ENCODE measurements at places on chromosomes 2 and 18. TPM values are rescaled to one million over a fixed set of nuclear protein-coding genes. Genes with fewer than 3 reads are reported as not detected.

SLC4A1AP gene
- polyA plus RNA-seq = 33.8 TPM

UGT1A4 gene
- polyA plus RNA-seq = not detected

TMEM247 gene
- not detected for polyA plus RNA-seq

SPR gene
- 5.2 TPM for polyA plus RNA-seq

C2orf78 gene
- polyA plus RNA-seq = not detected

R3HDM1 gene
- polyA plus RNA-seq = 42.2 TPM

TGFA gene
- polyA plus RNA-seq = 0.70 TPM

PRSS56 gene
- polyA plus RNA-seq = not detected

- no peak for DNase-seq
- no peaks in the 10 kb centered on the region for H3K36me3 ChIP-seq
- peaks cover 25% of the 10 kb centered on the region for H3K27me3 ChIP-seq
- H3K27ac ChIP-seq = peak overlapping the region; percentile 92
Measured at GRCh38 chr18:77130229-77131099, 2.1 kb downstream of the MBP start.

DNA sequence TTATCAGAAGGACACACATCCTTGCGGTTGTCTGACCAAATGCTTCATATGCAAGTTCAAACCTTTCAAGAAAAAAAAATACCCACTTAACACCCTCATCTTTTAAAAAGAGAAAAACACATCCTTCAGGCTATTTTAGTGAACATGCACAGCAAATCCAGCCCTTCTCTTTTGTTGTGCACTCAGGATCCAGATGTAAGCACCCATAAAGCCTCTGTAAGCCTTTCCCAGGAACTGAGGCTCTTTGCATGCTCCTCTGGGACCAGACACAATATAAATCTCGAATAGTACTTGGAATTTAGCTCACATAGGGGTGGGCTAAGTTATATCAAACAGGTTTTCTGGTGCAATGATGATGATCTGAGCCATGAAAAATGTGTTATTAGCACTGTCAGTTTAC, 308.8 kb upstream of the FAM98A start:
- no peaks in the 10 kb centered on the region for H3K4me1 ChIP-seq
- no peaks in the 10 kb centered on the region for H3K27me3 ChIP-seq
- no peak overlapping the region for H3K27ac ChIP-seq

GRCh38 chr2:70771446-70771845, 3.4 kb upstream of the ADD2 start:
- no peaks in the 10 kb centered on the region for H3K36me3 ChIP-seq
- no peak for DNase-seq
- H3K27ac ChIP-seq = no peak overlapping the region
- H3K4me3 ChIP-seq = no peak overlapping the region
- H3K27me3 ChIP-seq = peaks cover 86% of the 10 kb centered on the region

GRCh38 chr2:225668606-225669266, 269.2 kb downstream of the NYAP2 start:
- H3K27ac ChIP-seq = no peak overlapping the region
- no peak overlapping the region for H3K4me3 ChIP-seq
- no peaks in the 10 kb centered on the region for H3K36me3 ChIP-seq
- no peaks in the 10 kb centered on the region for H3K27me3 ChIP-seq
- DNase-seq = peak; percentile 74

- H3K4me3 ChIP-seq = no peak overlapping the region
- H3K27me3 ChIP-seq = no peaks in the 10 kb centered on the region
- no peak for DNase-seq
- no peaks in the 10 kb centered on the region for H3K36me3 ChIP-seq
- H3K27ac ChIP-seq = no peak overlapping the region
- peaks cover 5% of the 10 kb centered on the region for H3K4me1 ChIP-seq
Measured at GRCh38 chr18:23450022-23450421, 3.1 kb upstream of the RIOK3 start.

- H3K36me3 ChIP-seq = no peaks in the 10 kb centered on the region
- no peak overlapping the region for H3K4me3 ChIP-seq
- no peak overlapping the region for H3K27ac ChIP-seq
Measured at GRCh38 chr2:33448220-33448899, 28.1 kb upstream of the RASGRP3 start.

GRCh38 chr2:219157396-219157795, 3.2 kb downstream of the NHEJ1 start:
- no peak for DNase-seq
- H3K27ac ChIP-seq = no peak overlapping the region
- no peak overlapping the region for H3K4me3 ChIP-seq
- H3K36me3 ChIP-seq = no peaks in the 10 kb centered on the region
- peaks cover 4% of the 10 kb centered on the region for H3K4me1 ChIP-seq
- no peaks in the 10 kb centered on the region for H3K27me3 ChIP-seq

GRCh38 chr2:120161190-120161589, 62.0 kb downstream of the TMEM185B start:
- no peak overlapping the region for H3K4me3 ChIP-seq
- no peaks in the 10 kb centered on the region for H3K27me3 ChIP-seq
- DNase-seq = no peak

DNA sequence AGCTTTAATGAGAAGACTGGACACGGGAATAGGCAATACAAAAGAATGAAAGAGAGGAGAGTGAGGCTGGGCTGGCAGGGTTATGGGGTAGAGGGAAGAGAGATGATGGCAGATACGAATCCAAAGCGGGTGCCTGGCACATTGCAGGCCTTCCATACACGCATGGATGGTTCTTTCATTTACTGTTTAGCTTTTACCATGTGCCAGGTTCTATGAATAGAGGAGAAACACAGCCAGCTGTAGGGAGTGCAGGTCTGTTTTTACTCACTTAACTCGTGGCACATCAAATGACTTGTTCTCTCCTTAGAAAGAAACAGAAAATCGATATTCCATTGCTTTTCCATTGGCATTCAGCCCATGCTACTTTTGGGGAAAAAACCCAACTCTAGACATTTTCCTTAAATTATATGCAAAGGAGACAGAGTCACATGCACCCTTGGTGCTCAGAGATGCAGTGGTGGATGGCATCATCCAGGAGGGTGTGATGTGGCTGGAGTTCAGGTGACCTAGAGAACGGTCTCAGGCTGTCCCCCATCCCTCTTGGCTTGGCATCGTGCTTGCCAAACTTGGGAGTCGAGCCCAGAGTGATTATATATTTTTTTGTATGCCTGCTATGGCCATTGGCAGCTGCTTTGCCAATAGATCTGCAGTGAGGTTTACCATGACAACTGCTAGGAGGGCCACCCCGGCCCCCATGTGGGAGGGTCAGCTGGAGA, 6.2 kb downstream of the LTBP1 start:
- DNase-seq = no peak
- no peak overlapping the region for H3K4me3 ChIP-seq

GRCh38 chr18:25724997-25725396, 365.4 kb downstream of the SS18 start:
- H3K4me1 ChIP-seq = no peaks in the 10 kb centered on the region
- no peaks in the 10 kb centered on the region for H3K36me3 ChIP-seq
- DNase-seq = no peak
- no peak overlapping the region for H3K27ac ChIP-seq
- H3K4me3 ChIP-seq = no peak overlapping the region

DNA sequence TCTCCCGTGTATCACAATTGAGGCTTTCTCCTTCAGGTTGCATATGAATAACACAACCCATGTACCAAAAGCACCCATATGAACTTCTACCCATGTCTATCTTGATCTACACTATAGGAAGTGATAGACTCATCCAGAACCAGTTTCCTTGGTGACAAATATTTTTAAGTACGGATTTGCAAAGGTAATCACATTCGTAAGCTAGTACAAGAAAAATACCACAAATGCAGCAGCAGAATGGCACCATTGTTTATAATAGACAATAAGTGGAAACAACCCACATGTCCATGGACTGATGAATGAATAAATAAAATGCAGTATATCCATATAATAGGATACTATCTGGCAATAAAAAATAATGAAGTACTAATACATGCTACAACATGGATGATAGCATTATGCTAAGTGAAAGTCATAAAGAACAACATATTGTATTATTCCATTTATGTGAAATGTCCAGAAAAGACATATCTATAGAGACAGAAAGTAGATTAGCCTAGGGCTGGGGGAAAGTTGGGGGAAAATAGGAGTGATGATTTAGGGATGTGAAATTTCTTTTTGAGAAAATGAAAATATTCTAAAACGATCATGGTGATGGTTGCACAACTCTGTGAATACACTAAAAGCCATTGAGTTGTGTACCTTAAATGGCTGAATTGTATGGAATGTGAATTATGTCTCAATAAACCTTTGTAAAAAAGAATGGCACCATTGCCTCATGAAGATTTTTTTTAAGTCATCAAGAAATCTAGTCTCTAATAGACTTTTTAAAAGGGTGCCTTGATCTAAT, 3.4 kb upstream of the CCDC88A start:
- no peak for DNase-seq
- no peaks in the 10 kb centered on the region for H3K27me3 ChIP-seq
- no peaks in the 10 kb centered on the region for H3K36me3 ChIP-seq
- no peak overlapping the region for H3K4me3 ChIP-seq
- H3K27ac ChIP-seq = no peak overlapping the region

- peak overlapping the region; percentile 82 for H3K27ac ChIP-seq
- no peaks in the 10 kb centered on the region for H3K36me3 ChIP-seq
- H3K27me3 ChIP-seq = no peaks in the 10 kb centered on the region
- H3K4me1 ChIP-seq = peaks cover 10% of the 10 kb centered on the region
- H3K4me3 ChIP-seq = peak overlapping the region; percentile 37
- peak; percentile 86 for DNase-seq
Measured at GRCh38 chr2:27735263-27735904, 36.1 kb upstream of the MRPL33 start.

DNA sequence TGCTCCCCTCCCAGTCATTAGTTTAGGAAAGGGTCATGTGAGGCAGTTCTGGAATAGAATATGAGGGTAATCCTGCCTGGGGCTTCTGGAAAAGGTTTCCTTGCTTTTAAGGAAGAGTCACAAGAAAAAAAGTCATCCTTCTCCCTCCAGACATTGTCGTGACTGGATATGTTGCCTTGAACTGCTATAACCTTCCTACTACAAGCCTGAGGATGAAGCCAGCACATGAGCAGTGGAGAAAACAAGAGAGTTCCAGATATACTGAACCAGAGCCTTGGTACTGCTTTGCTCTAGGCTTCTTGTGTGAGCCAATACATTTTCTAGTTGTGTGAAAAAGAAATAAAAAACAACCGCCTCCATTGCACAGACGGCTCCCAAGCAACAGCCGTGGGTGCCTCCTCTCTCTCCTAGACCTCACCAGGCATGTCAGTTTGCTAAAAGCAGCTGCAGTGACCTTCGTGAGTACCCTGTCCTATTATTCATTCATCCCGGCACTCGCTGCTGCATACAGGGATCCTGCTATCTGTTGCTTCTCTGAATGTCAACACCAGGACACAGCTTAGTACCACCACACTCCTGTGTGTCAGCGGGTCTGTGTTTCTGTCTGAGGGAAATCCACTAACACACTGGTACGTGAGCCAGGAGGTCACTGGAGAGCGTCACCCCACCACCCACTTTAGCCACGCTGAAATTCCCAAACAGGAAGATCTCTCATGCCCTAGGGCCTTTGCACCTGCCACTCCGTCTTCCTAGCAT, 186.7 kb downstream of the KLHL29 start:
- no peaks in the 10 kb centered on the region for H3K36me3 ChIP-seq
- DNase-seq = no peak
- H3K4me3 ChIP-seq = no peak overlapping the region
- H3K4me1 ChIP-seq = no peaks in the 10 kb centered on the region

DNA sequence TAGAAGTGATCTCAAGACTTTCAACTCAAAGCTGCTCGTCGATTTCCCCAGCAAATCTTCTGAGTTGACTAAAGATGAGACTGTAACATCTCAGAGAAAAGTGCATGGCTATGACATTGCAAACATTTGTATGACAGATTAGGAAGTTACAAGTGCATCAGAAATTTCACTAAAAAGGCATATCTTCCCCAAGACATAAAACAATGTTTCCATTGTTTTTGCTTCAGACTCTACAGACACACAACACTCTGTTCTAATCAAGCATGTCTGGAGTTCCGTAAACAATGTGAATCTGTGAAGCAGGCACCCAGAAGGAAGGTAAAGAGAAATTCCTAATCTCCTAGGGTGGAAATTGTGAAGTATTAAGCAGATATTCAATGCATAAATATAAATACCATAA, 144.6 kb upstream of the LYPD1 start:
- no peak overlapping the region for H3K27ac ChIP-seq
- H3K4me1 ChIP-seq = no peaks in the 10 kb centered on the region
- no peaks in the 10 kb centered on the region for H3K27me3 ChIP-seq
- no peak for DNase-seq
- no peak overlapping the region for H3K4me3 ChIP-seq
- H3K36me3 ChIP-seq = no peaks in the 10 kb centered on the region

GRCh38 chr18:9719421-9719981, 11.4 kb downstream of the RAB31 start:
- H3K27me3 ChIP-seq = no peaks in the 10 kb centered on the region
- H3K36me3 ChIP-seq = no peaks in the 10 kb centered on the region
- no peaks in the 10 kb centered on the region for H3K4me1 ChIP-seq
- H3K4me3 ChIP-seq = no peak overlapping the region
- DNase-seq = no peak
- H3K27ac ChIP-seq = peak overlapping the region; percentile 22

DNA sequence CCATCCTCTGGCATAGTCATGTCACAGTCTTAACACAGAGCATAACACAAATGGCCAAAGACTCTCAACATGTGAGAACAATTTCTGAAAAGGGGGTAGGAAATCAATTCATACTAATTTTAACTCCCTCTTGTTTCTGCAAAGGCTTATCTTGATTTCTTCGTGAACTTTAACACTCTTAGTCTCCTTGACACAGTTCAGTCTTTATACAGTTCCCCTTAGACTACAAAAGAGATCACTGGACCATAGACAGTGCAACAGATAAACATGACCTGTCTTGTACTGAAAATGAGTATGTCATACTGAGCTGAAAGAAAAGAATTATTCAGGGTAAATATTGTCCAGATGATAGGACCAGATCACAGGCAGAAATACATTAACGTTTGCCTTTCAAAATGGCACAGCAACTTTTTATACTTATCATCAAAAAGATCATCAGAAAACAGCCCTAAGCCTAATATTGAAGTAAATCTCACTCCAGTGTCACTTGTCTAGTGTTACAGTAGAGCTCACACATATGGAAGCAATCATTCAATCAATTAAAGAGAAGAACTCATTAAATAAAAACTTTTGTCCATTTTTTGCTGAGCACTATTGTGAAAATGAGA, 56.4 kb upstream of the VRK2 start:
- H3K27me3 ChIP-seq = no peaks in the 10 kb centered on the region
- no peak overlapping the region for H3K27ac ChIP-seq
- H3K4me3 ChIP-seq = no peak overlapping the region
- no peak for DNase-seq
- H3K4me1 ChIP-seq = no peaks in the 10 kb centered on the region
- H3K36me3 ChIP-seq = no peaks in the 10 kb centered on the region

GRCh38 chr2:144606466-144607095, 86.7 kb upstream of the ZEB2 start:
- no peak for DNase-seq
- H3K27me3 ChIP-seq = no peaks in the 10 kb centered on the region
- H3K4me1 ChIP-seq = no peaks in the 10 kb centered on the region

DNA sequence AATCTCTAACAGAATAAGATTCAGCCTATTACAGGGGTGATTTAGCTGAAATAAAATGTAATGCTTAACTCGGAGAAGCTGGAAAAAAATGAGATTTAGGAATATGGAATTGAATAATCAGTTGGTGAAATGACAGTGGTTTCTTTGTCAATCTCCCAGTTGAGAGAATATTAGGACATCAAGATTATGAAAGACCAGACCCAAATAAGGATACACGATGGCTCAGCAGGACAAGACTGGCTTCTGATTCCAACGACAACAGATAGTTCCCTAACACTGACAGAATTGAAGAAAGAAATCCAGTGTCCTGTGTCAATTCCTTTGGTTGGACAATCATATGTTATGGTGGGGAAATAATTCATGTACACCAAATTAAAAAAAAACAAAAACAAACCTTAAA, 55.8 kb downstream of the HRH4 start:
- H3K27me3 ChIP-seq = no peaks in the 10 kb centered on the region
- no peak overlapping the region for H3K4me3 ChIP-seq
- no peak for DNase-seq
